ENCODE measurements at places on chromosomes 2 and 18.

DNA sequence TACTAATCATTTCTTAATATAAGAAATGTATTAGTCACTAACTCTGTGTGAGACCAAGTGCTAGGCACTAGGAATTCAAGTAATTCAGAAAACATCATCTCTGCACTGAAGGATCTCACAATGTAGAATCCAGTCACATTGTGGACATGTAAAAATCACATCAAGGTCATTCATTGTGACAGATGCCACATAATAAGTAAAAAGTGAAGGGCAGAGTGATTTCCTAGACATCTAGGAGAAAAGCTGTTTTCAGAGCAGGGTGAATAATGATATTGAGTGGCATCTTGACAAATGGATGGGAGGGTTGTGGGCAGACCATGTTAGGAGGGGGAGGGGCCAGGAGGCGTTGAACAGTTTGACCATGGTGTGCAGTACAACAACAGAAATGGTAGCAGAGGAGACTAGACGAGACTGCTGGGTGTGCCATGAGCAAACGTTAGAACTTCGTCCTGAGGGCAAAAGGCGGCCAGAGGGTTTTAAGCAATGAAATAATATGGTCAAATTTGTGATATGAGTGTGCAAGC is 93.8 kb downstream of the DTNA start:
- ATAC-seq, result no peak

DNA sequence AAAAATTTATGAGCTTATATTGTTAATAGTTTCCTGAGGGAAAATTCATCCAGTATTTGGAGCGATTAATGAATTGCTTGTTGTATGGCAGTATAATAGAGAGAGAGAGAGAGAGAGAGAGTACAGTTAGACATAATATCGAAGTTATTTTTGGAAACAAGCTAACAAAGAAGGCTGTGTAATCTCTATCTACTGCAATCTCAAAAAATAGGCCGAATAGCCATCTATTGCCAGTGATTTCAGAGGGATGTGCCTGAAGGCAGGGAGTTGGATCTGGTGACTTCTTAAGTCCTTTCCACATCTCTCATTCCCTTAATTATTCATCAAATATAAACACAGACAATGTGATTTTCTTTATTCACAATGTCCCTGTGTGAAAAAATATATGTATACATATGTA is 433.1 kb upstream of the RAB12 start:
- no peak for ATAC-seq

GRCh38 chr2:12124790-12125189 is 378.4 kb downstream of the LPIN1 start:
- no peak for ATAC-seq

DNA sequence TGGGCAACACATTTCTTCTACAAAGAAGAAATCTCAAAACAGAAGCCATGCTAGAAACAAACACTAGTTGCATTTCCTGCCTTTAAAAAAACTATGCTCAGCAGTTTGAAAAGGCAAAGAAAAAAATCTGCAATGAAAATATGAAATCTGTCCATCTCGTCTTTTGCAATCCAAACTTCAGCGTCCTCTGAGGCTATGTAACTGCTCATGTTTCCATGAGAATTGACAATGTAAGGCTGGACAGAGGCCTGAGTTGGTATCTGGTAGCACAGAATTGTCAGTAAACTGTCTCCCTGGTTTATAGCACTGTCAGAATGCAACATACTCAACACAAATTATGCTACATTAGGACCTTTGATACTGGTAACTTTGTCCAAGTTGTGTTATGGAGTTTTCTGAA is 429.9 kb downstream of the ARHGAP15 start:
- no peak for ATAC-seq

GRCh38 chr18:73715210-73715670 is 432.4 kb downstream of the FBXO15 start:
- ATAC-seq, result no peak

- ATAC-seq, result no peak
Observed at GRCh38 chr2:37674946-37675345, 3.5 kb upstream of the CDC42EP3 start.

- no peak for ATAC-seq
Observed at GRCh38 chr2:132750606-132751005, 80.6 kb upstream of the LYPD1 start.

GRCh38 chr2:12539776-12540562 is 176.8 kb upstream of the TRIB2 start:
- no peak for ATAC-seq

All from activated CD4-positive, CD25-positive, alpha-beta regulatory T cell treated with anti-CD3 and anti-CD28 coated beads, Interleukin-2, amount 50 U/mL, for 24 hours (primary cell).